ENCODE measurements at places on chromosomes 3 and 15.

DNA sequence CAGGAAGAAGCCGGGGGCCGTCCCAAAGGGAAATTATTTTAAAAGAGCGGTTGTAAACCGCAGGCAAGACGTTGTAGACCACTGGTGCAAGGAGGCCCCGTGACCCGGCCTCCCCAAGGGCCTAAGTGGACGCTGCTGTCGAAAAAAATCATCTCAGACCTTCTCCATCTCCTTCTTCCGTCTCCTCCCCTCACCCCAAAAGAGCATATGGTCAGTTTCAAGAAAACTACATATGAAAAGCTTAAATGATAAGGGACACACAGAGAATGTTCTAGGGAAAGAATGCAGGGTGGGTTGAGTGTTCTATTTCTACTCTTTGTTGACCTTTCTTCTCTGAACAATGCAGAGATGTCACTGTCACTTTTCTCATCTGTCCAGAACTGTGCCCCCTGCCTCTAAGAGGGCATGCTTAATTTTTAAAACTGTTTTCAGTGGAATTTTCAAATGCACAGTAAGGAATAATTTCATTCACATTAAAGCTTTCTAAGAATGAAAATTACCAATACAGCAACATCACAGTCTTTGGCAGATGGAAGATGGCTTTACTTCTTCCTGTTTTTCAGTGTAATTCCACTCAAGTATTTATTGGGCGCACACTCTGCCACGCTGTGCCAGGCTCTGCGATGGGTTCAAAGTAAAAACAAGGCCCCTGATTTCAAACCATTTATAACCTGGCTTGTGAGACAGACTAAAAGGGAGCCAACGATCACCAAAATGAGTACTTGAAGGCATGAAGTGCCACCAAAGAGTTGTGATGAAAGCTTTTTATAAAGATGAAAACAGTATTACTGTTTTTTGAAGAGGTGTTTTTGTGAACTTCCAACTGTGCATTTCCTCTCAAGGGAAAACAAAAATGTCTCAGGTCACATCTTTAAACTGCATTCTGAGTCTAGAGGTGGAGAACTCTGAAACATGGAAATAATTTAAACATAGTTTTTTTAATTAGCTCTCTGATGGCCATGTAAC, 891 bp upstream of the TOP2B start:
- DNase-seq = no peak

DNA sequence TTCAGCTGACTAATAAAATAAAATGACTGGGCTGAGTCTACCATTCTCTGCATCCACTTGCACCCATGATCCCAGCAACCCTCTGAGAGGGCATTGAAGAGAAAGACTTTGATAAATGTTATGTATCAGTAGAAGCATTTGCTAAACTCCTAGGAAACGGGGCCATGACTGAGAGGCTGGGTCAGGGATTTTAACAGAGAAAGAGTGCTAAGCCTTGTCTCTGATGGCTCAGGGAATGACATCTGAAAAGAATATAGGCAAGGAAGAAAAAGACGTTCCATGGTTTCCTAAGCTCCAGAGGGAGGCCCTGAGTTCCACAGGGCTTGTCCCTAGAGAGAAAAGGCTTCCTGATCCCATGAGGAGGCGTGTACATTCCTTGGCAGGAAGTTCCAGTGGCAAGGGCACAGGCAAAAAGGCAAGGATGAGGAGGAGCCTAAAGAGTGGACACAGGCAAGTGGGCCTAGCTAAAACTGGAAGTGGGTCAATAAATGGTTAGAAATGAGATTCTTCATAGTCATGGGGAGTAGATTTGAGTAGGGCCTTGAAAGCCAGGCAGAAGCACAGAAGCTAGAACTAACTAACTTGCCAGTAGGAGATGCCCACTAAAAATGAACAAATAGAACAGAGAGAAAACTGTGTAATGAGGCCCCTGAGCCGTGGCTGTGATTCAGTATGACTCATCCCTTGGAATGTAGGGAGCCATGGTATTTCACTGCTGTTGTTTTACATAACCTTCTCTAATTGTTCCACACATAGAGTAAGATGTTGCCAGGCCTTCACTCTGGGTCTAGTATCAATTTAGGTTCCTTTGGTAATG, 44.9 kb upstream of the MANF start:
- DNase-seq = no peak

DNA sequence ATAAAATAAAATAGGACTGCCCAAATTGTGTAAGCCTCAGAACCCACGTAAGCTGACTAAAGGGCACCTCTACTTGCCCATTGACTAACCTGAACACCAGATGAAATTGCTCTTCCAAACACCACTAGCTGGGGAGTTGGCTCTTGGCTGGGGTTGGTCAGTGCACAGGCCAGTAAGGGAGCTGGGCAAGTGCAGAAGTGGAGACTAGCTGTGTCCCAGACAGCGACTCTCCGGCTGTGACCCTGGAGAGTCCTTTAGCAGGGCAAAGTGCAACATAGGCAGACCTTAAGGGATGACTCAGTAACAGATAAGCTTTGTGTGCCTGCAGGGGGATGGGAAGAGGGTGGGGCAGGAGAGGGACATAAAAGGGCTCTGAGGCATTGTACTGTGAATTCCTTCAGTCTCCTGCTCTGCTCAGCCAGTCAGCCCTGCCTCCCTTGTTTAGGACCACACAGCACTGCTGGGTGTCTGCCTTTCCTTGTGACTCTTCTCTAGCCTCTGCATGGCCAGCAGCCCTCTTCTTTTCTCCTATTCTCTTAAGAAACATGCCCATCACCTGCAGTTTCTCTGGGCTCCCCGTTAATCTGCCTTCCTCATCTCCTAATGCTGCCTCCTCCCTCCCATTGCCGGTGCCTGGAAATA, 13.2 kb downstream of the NR1I2 start:
- no peak for DNase-seq

- no peak for DNase-seq
These were observed 4.7 kb upstream of the DCBLD2 start for GRCh38 chr3:98906230-98906629.

DNA sequence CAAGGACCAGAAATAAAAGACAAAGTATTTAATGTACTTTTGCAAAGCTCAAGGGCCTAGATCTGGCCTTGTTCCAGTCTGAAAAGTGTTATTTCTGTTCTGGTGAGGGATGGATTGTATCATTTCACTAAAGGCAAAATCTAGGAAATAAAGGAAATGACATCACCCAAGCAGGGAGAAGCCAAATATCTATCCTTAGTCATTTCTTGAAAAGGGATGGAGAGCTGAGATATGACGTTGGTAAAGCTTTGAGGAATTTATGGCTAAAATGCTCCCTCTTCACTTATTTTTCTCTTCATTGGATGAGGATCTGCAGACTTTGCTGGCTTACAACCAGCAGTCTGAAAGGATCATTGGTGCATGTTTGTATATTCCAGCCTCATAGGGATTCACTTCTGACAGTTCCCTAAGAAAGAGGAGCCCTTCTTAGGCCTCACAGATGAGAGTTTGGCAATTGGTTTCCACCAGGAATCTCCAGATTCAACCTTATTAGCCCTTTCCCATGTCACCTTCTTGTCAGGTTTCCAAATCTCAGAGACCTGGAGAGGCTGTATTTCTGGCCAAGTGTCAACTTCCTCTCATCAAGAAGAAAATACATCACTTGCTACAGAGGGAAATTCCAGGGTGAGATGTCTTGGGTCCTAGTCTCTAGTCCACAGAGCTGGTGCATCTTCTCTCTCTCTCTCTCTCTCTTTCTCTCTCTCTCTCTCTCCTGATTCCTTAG, 93.7 kb upstream of the BOC start:
- DNase-seq = no peak

DNA sequence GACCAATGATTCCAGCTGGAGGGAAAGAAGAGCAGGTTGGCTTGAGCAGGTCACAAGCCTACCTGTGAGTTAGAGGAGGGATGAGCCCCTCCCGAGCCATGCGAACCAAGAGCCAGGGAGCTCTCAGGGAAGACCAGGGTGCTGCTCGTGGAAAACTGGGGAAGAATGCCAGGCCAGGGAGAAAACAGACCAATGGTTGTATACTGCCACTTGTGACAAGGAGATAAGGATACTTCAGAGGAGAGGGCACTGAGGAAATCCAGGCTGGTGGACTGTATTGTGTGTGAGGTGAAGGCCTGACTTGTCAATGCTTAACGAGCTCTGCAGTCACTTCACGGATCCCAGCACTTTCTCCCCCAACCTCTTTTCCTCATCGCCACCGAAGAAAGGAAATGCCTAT, 177.7 kb downstream of the SSR3 start:
- no peak for DNase-seq

DNA sequence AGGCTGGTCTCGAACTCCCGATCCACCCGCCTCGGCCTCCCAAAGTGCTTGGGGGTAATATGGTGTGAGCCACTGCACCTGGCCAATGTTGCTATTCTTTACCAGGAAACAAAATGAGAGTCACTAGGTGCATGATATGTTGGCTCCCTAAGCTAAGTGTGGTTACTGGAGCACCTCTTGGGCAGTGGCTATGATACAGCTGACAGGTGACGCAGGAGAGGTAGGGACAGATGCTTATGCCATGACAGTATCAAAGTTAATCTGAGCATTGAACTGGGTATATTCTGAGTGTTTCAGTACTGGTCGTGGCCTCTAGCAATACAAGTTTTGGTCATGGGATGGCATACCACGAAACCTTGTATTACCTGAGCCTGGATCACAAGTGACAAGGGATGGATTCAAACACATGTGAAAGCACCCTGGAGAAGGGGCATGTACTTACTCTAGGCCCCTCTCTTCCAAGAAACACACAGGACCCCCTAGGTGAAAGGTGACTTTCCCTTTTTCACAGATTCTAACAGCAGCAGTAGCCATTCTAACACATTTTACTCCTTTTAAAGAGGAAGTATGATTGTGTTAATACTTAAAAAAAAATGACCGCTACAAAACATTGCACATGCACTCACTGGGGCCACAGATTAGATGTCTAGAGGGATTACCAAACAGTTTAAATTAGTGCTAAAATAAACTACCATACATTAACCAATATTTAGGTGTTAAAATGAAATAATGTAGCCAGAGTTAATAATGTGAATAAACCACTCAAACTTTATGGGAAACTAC, 467.3 kb downstream of the SHQ1 start:
- no peak for DNase-seq

- DNase-seq = no peak
These were observed 108.4 kb downstream of the TMCO5A start for GRCh38 chr15:38042707-38043445.

- no peak for DNase-seq
These were observed 15.3 kb upstream of the COLQ start for GRCh38 chr3:15536856-15537255.

- DNase-seq = no peak
These were observed 44.6 kb downstream of the PLCL2 start for GRCh38 chr3:16929311-16929710.

DNA sequence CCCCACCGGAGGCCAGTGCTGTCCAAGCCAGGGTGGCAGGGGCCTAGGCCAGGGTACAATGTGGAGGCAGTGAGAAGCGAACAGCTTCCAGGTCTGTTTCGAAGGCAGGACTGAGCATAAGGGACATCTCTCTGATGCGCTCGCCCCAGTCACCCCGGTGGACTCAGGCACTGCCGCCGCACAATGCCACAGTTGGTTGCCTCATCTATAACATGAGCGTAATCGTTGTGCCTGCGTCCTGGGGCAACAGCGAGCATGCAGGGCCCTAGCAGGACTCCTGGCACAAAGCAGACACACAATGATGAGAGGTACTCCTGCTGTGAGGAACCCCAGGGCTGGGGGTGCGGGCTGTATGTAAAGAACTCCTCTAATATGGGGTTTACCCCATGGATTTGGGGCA, 14.1 kb downstream of the HRH1 start:
- no peak for DNase-seq

- DNase-seq = no peak
These were observed 72.4 kb upstream of the BBX start for GRCh38 chr3:107450254-107450893.

- no peak for DNase-seq
These were observed 153.6 kb downstream of the TNIK start for GRCh38 chr3:171306631-171307030.

DNA sequence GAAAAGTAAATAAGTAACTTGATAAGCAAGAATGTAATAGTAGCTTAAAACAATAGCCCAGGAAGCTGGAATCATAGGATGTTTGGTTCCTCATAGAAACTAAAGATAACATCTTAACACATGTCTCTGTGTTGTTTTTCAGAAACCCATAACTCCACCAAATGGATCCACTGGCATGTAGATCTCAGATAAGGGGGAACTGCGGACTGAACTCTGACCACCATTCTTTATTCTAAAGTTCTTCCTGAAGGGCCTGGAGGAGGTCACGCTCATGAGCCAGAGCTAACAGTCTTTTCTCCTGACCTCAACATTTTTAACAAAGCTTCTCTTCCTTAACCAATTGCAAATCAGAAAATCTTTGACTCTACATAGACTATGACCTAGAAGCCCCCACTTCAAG, 101.9 kb downstream of the SOX14 start:
- DNase-seq = no peak

DNA sequence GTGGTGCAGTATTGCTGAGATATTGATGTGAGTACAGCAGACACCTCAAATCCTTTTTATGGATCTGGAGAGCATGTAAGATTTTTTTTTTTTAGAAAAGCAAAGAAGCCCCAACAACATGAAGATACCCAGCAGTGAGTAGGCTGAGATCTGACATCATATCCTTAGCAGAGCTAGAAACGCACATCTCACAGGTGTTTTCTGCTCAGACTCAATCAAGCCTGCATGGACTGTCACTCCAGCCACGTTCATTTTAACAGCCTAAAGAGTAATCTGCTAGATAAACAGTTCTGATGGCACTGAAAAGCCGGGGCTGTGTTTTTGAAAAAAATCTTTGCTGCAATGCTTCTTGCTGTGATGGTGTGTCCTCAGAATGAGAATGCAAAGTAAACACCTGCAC, 544.2 kb downstream of the FGF12 start:
- DNase-seq = no peak

GRCh38 chr3:53040351-53040820, 5.5 kb downstream of the SFMBT1 start:
- DNase-seq = no peak

DNA sequence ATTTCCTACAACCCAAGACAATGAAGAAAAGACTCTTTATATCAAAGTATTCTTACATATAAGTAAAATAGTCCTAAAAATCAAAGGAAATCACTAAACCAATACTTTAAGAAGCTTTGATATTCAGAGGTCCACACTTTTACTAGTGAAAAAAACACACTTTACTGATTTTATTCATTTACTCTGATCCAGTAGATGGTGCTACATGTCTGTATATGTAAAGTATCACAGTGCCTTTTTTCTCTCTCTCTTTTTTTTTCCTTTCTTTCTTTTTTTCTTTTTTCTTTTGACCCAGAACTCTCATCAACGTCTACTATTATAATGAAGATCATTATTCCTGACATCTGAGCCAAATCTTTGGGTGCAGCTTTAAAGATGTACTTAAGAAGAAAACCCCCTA, 10.8 kb upstream of the CCDC39 start:
- no peak for DNase-seq

All from mesothelial cell of epicardium (in vitro differentiated cells).